ENCODE measurements at places on chromosomes 4 and X.

GRCh38 chr4:61336916-61337315 lies 136.8 kb downstream of the ADGRL3 start:
- no peak for DNase-seq

GRCh38 chr4:76637712-76638361 lies 202.8 kb downstream of the SHROOM3 start:
- no peak for DNase-seq

DNA sequence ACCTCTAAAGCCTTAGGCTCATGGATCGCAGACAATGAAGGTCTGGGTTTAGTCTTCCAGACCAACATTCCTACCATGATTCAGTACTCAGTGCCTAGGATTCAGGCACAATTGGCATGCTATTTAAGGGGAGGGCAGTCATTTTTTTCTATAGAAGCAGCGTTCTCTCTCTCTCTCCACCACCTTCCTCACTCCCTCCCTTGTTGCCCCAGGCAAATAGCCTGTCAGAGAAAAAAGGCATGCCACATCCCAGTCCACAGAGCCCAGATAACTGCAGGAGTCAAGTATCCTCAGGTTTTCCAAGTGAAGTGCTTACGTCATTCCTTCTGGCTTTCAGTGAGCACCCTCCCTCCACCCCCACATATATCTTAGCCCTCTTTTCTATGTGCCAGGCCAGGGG lies 533.0 kb downstream of the BCOR start:
- DNase-seq, result no peak

DNA sequence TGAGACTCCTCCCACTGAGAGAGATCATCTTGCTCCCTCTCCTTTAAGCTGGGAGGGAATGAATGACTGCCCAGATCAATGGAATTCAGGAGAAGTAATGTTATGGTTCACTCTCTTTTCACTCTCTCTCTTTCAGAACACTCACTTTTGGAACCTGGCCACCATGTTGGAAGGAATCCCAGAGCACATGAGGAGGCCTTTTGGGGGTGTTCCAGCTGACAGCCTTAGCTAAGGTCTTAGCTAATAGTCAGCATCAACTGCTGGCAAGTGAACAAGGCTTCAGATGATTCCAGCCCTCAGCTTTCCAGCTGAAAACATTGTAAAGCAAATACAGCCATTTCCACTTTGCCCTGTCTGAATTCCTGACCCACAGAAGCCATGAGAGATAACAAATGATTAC lies 124.0 kb upstream of the CLNK start:
- DNase-seq, result no peak

DNA sequence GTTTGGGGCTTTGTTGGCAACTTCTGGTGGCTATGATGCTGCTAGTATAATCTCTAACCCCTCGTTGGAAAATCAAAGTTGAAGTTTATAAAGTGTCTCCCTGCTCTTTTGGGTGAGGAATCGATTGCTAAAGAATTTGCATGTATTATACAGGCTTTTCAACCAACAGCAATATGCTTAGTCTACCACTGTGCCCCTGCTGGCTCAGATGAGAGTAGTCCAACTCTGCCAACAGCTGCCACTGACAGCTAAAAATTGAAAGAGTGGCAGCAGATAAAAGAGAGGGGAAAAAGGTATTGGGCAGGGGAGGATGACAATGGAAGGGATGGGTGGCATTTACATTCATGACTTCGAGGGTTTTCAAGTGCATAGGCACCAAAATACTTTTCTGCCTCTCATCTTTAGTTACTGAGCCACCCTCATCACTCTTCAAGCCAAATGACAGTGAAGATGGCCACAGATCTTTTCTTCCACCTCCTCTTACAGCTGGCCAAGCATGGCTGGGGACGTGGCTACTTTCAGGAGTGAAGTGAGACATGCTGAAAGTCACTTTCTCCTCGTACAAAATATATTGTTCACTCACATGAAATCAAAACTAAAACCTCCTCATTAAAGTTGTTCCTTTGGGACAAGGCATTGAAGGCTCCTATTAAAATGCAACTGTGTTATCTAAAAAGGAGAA lies 2.7 kb upstream of the GRIA3 start:
- DNase-seq, result no peak

GRCh38 chr4:168761066-168761465 lies 249.0 kb downstream of the CBR4 start:
- no peak for DNase-seq

DNA sequence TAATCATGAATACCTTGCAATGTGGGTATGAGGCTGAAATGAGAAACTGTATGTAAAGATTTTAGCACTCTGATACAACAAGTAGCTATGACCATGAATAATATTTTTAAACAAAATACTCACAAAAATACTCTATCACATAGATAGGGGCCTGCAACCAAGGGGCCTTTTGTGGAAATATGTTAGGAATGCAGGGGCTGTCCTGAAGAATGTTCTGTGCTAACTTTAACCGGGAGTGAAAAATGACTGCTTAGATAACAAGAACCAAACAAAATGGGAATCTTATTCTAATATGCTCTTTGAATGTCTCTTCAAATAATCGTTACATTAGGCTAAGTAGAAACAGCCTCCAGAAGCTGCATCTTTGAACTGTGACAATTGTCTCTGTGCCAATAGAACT lies 37.9 kb upstream of the GYPA start:
- no peak for DNase-seq

DNA sequence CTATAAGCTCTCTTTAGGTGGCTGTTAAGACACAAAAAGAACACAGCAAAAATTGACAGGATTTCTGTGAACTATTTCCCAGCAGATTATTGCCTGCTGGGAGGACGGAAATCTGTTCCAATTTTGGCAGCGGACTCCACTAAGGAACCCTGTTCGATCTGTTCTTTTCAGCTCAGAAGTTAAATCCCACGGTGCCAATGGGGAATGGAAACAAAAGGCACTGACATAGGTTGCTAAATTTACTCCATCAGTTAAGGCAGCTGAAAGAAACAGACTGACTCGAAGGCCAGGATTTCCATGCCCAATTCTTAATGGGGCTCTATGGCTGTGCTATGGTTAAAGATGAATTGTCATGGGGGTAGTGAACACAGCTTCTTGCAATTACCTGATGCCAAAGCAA lies 126.5 kb upstream of the HPGD start:
- DNase-seq, result no peak

- peak; percentile 13 for DNase-seq
Observed at GRCh38 chrX:37905436-37906147, 58.2 kb upstream of the DYNLT3 start.

GRCh38 chr4:80454040-80454439 lies 118.5 kb downstream of the CFAP299 start:
- DNase-seq, result no peak

- no peak for DNase-seq
Observed at GRCh38 chr4:125398263-125399002, 83.7 kb downstream of the FAT4 start.

- no peak for DNase-seq
Observed at GRCh38 chr4:40939856-40940255, 190.1 kb downstream of the NSUN7 start.

GRCh38 chrX:43940816-43941474 lies 32.2 kb downstream of the NDP start:
- DNase-seq, result no peak

GRCh38 chrX:28625223-28625622 lies 38.0 kb downstream of the IL1RAPL1 start:
- no peak for DNase-seq

DNA sequence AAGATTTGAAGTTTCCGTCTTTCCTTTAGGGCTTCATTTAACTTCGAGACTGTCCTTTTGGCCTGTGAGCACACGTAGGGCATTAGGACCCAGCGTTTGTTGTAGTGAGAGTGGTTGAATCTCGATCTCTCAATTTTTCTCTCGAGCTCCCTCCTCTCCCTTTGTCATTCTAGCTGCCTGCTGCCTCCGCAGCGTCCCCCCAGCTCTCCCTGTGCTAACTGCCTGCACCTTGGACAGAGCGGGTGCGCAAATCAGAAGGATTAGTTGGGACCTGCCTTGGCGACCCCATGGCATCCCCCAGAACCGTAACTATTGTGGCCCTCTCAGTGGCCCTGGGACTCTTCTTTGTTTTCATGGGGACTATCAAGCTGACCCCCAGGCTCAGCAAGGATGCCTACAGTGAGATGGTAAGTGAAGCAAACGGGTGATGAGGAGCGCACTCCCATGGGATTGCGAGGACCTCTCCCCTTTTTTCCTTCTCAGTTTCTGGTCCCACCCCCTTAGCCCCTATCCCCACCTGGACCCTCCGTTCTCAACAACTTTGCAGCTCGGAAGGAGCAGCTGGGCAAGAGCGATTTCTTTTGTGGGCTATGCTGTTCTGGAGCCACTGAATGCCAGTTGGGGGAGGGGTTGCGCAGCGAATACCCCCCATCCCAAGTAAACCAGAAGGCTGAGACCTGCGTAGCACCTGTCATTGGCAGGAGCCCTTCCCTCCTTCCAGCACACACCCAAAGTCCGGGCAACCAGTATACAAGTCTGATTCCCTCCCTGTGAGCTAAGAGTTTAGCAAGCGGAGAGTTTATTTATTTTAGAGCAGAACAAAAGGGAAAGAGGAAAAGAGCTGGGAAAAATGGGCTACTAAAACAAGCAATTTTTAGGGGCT lies at the start of gene TMEM35A:
Gene TMEM35A, plus strand, starts transcription at position 164 of the 883 bp plus-strand sequence. Its CDS starts 124 bp downstream, at position 288.
- DNase-seq, result no peak
